ENCODE measurements at places on chromosomes 12 and 14.

DNA sequence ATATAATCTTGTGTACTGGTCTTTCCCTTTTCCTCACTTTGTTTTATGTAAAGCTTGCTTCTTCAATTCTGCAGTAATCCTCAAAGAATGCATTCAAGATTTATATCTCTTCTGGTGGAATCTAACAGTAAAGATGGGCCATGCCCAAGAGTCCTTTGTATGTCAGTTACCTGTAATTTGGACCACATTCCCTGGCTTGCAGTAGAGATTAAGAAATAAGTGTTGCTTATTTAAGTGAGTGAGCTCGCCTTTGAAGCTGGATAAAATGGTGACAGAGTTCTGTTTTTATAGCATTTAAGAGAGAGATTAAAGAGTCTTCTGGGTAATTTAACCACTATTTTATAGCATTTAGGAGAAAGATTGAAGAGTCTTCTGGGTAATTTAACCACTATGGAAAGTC is 262.1 kb upstream of the ATP2B1 start:
- no peak for DNase-seq

- no peak for DNase-seq
These were observed 203.5 kb downstream of the ANO6 start for GRCh38 chr12:45419317-45419814.

DNA sequence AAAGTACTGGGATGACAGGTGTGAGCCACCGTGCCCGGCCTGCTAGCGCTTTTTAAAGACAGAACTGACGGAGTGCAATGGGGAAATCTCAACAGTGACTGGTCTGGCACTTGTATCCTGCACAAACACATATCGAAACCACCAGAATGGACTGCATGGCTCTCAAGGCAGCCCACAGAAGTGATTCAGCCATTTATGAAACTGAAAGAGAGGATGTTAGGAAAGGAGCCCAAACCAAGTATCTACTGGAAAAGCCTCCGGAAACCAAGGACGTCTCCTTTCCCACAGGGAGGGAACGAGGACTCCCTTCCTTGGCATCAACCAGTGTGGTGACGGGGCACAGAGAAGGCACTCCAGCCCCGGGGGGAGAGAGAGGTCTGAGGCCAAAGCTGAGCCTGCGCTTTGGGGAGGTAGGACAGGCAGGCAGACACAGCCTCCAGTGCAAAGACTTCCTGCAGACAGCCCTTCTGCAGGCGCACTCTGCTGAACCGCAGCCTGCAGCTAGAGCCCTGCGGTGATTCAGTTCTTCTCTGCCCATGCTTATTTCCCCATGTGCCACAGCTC is 16.5 kb downstream of the SLC15A4 start:
- no peak for DNase-seq

DNA sequence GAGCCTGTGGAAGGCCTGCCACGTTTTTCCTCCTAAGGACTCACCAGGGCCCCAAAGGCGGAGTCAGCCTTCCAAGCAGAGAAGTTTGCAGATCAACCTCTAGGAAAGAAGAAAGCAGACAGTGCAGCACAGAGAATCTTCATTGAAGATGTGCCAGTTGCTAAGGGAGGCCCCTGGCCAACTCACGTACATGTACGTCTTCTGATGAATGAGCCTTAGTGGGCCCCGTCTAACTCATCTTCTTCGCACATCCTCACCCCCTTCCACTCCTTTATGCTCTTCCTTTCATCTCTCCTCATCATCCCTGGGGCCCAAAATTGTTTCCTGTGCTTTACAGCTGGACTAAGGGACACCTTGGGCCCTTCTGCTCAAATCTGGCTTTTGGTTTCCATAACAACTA is 703.0 kb upstream of the TBX3 start:
- no peak for DNase-seq

DNA sequence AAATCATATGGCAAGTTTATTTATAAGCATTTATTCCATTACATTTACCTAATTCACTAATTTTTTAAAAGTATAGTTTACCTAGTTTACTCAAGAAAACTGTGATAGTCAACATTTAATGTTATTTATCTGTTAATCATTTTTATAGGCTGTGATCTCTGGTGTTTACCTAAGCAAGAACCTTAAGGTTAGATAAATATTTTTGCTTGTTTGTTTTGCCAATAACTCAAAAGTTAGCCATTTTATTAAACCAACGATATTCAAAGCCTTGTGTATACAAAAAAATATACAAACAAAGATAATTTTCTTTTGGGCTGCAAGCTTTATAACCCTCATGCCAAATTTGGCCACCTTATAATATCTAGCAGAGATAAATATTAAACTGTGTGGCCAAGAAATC is 157.3 kb downstream of the SLCO1B3 start:
- no peak for DNase-seq

- DNase-seq = no peak
These were observed 16.3 kb upstream of the FGF23 start for GRCh38 chr12:4395818-4396217.

DNA sequence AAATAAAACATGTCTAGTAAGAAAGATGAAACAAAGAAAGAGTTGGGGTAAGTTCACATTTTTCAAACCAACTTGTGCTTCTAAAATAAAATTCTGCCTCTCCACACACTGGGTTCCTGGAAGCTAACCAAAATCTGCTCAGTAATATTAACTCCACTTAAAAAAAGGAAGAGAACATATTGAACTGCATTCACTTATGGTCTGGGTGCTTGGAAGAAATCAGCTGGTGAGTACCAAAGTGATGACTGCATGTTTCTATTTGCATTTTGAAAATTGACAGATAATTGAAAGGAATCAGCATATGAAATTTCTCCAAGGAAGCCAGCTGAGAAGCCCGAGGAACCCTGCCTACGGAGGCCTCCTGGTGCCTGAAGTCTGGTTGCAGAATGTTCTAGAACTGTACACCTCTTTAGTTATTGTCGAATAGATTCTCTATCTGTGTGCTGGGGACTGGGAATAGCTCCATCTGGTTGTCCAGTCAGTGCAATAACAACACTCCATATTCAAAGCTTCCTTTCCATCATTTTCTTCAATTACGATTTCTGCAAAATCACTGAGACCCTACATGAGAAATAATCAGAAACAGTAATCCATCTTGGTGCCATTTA is 836.1 kb downstream of the VRK1 start:
- no peak for DNase-seq

DNA sequence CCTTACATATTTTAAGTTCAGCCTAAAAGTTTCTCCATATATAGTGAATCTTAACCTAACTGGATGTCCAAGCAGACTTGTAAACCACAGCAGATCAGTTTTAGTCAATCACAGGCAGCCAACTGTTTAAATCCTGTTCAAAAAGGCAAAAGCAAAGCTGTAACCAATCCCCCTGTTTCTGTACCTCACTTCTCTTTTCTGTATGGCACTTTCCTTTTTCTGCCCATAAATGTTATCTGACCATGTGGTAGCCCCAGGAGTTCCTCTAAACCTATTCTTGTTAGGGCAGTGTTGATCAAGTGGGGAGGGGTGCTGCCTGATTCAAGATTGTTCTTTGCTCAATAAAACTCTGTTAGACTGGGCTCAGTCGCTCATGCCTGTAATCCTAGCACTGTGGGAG is 8.5 kb upstream of the DACT1 start:
- no peak for DNase-seq

DNA sequence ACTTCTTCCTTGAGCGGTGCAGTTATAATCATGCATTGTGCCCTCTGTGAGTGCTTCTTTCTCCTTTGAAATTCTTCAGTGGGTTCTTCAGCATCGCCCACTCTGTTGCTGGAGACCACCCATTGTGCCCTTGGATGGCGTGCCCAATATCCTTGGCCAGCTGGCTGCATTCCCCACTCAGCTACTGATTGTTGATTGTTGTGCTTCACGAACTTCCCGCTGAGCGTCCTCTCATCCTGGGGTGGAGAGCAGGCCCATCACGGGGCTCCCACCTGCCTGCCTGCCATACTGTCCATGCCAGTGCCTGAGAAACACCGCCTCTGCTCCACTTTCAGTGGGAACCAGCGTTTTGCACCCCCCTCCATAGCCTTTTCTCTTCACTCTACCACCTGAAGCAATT is 8.6 kb upstream of the SSTR1 start:
- no peak for DNase-seq

DNA sequence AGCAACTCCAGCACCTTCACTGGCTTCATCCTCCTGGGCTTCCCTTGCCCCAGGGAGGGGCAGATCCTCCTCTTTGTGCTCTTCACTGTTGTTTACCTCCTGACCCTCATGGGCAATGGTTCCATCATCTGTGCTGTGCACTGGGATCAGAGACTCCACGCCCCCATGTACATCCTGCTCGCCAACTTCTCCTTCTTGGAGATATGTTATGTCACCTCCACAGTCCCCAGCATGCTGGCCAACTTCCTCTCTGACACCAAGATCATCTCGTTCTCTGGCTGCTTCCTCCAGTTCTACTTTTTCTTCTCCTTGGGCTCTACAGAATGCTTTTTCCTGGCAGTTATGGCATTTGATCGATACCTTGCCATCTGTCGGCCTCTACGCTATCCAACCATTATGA is 6.8 kb downstream of the OR11G2 start:
- no peak for DNase-seq

DNA sequence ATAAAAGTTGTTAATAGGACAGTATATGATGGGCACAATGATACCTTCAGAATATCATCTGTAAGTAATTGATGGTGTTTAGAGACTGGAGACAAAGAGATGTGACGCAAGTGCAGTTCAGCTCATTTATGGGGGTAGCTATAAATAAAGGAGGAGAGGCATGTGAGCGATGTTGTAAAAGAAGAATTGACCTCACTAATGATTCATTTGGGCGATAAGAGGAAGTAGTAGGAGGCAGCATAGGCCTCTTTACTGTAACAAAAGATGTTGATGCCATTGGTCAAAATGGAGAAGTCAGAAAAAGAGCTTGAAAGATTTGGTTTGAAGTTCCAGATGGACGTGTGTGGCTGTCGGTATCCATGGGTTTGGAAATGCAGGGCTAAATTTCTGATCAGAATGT is 70.0 kb downstream of the FLRT2 start:
- no peak for DNase-seq

DNA sequence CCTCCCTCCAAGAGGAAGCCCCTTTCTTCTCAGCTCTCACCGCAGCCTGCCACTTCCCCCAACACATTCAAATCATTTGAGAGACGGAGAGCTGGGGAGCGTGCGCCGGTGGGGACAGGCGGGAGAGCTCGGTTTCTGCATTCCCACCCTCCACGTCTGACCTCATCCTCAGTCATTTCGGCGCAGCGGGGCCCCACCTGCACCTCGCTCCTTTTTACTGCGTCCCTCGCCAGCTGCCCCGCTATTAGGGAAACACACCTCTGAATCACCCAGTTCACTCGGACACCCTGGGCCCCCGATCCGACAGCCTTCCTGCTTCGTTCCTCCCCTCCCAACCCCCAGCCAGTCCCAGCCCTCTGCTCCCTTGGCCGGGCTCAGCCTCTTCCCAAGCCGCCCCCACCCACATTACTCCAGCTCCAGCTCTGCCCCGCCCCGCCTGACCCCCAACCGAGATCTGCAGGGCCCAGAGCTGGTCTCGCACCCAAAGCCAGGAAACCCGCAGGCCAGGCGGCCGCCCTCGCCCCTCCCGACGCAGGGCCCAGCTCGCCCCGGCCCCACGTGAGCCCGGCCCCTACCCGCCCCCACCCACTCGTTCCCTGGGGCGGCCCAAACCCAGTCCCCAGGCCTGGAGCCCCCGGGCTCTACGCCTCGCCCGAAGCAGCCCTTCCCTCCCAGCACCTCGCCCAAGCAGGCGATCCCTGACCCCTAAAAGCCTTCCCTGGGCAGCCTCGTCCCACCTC is 783 bp downstream of the CORO1C start:
- peak; percentile 36 for DNase-seq

- no peak for DNase-seq
These were observed 9.0 kb downstream of the PCNX1 start for GRCh38 chr14:70916300-70916699.

DNA sequence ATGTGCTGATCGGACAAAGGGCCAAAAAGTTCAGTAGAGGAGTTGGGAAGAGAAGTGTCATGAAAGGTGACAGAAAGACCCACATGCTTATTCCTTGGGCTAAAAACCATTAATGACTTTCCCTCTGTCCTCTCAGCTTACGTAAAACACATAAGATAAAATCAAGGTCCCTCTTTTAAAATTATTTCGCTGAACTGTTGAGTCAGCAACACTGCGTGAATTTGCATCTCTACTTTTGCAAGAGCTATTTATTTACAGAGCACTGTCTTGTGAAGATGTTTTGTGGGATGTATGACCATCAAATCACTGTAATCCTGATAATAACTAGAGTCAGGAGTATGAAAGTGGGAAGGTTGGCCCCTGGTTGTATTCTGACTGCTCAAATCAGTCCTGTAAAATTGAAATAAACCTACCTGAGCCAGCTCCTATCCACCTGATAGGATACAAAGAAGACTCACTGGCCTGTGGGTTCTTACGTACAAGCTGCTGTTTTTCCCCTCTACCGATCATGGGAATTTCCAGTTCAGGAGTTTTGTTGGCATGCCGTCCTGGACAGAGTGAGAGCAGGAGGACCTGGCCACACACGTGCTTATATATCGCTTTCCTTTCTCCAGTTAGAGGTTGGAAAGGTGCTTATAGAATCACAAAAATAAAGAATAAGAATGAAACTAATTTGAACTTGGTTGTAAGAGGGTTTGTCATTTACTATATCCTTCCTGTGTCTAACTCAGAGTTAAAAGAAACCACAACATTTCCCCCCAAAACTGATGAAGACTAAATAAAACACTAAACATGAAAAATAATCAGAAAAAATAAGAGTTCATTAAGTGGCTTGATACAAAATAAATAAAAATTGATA is 42.9 kb downstream of the IFNG-AS1 start:
- no peak for DNase-seq

DNA sequence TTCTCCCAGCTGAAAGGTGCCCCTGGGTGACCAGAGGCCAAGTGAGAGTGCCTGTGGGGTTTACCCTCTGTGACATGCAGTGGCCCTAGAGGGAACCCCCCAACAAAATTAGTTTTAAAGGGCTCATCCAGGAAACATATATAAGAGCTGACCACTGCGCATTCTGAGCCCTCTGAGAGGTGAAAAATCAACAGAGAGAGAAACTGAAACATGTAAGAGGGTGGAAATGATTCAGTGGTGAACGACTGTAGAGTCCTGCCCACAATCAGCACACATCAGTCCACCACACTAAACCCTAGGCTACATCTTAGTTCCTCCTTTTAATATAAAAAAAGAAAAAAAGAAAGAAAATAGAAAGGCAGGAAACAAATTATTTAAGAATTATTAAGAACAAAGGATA is 21.0 kb upstream of the ACSM4 start:
- no peak for DNase-seq

- DNase-seq = no peak
These were observed 188.4 kb upstream of the OTX2 start for GRCh38 chr14:56998728-56999127.

- no peak for DNase-seq
These were observed 44.6 kb upstream of the EVL start for GRCh38 chr14:100020629-100021028.

GRCh38 chr12:20356048-20356447 is 12.3 kb upstream of the PDE3A start:
- no peak for DNase-seq

- DNase-seq = no peak
These were observed 25.5 kb upstream of the SNAPC1 start for GRCh38 chr14:61736751-61737150.

- DNase-seq = no peak
These were observed 274.0 kb upstream of the KITLG start for GRCh38 chr12:88854260-88854659.

GRCh38 chr14:92507174-92507768 is 6.3 kb upstream of the RIN3 start:
- DNase-seq = peak; percentile 18

- no peak for DNase-seq
These were observed 140.5 kb upstream of the LHX5 start for GRCh38 chr12:113612076-113612728.

GRCh38 chr14:70343141-70343540 is 16.3 kb downstream of the COX16 start:
- DNase-seq = no peak

GRCh38 chr12:57628280-57629191 is 4.5 kb downstream of the B4GALNT1 start:
- DNase-seq = no peak
